Astrocyte (in vitro differentiated cells and primary cell): ENCODE measurements at places on chromosomes 12 and 14. TPM values are rescaled to one million over a fixed set of nuclear protein-coding genes. Genes with fewer than 3 reads are reported as not detected.

- H3K36me3 ChIP-seq, result peaks cover 62% of the 10 kb centered on the region
- peak; percentile 21 for DNase-seq
- no peaks in the 10 kb centered on the region for H3K27me3 ChIP-seq
- no peak overlapping the region for H3K27ac ChIP-seq
- H3K4me3 ChIP-seq, result no peak overlapping the region
These were observed 20.5 kb downstream of the SARNP start for GRCh38 chr12:55797068-55797467.

DNA sequence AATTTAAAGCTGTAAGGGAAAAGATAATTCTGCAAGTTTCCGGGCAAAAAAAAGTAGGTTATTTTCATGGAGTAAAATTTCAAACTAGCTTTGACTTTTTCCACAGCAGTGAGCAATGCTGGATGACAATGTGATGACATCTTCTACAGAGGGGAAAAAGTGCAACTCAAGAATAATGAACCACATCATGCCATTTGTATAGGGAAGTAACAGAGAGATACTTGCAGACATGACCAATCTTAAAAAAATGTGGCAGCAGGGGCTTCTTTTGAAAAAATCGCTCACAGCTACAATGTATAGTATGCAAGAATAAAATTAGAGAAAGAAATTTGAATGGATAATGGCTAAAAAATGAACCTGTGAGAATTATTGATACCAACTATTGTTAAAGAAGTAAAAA lies 115.5 kb downstream of the DHRS2 start:
- no peaks in the 10 kb centered on the region for H3K4me1 ChIP-seq
- H3K27me3 ChIP-seq, result no peaks in the 10 kb centered on the region
- H3K36me3 ChIP-seq, result no peaks in the 10 kb centered on the region
- no peak overlapping the region for H3K27ac ChIP-seq
- H3K4me3 ChIP-seq, result no peak overlapping the region
- DNase-seq, result no peak

The PCK2 gene
- 73.8 and 101 TPM in 2 replicates for total RNA-seq

- DNase-seq, result no peak
- H3K27me3 ChIP-seq, result peaks cover 55% of the 10 kb centered on the region
- no peak overlapping the region for H3K27ac ChIP-seq
- H3K4me1 ChIP-seq, result no peaks in the 10 kb centered on the region
- no peak overlapping the region for H3K4me3 ChIP-seq
These were observed 107.1 kb upstream of the MYL2 start for GRCh38 chr12:111027431-111027830.

GRCh38 chr12:113788020-113788856 lies 177.9 kb downstream of the RBM19 start:
- H3K36me3 ChIP-seq, result no peaks in the 10 kb centered on the region
- peaks cover 13% of the 10 kb centered on the region for H3K27me3 ChIP-seq
- H3K27ac ChIP-seq, result no peak overlapping the region
- no peak overlapping the region for H3K4me3 ChIP-seq

DNA sequence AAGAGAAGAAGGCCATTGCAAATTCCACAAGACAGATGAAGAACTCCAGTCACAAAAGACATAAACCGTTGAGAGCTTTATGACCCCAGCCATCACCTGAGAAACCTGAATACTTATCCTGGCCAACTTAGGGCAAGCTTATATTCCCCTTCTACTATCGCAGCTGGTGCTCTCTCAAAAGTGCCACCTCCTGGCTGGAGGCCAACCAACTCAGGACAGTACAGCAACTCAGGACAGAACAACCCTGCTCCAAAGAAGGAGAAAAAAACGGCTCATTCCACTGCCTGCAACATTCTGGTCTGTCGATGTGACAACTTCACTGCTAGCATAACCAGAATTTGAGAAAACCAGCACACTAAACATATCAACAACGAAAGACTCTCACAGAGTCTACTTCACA lies 9.7 kb upstream of the KRT6B start:
- no peaks in the 10 kb centered on the region for H3K36me3 ChIP-seq
- H3K4me3 ChIP-seq, result no peak overlapping the region
- DNase-seq, result no peak
- no peaks in the 10 kb centered on the region for H3K4me1 ChIP-seq

The MFAP5 gene
- 86.4 and 105 TPM in 2 replicates for total RNA-seq

GRCh38 chr12:101670007-101670671 lies 27.3 kb upstream of the CHPT1 start:
- H3K4me1 ChIP-seq, result no peaks in the 10 kb centered on the region
- H3K4me3 ChIP-seq, result no peak overlapping the region
- peak; percentile 10 for DNase-seq
- H3K27me3 ChIP-seq, result no peaks in the 10 kb centered on the region
- no peaks in the 10 kb centered on the region for H3K36me3 ChIP-seq

GRCh38 chr14:50882932-50883826 lies 11.3 kb downstream of the ABHD12B start:
- no peaks in the 10 kb centered on the region for H3K4me1 ChIP-seq
- no peak for DNase-seq
- H3K27me3 ChIP-seq, result peaks cover 20% of the 10 kb centered on the region
- no peak overlapping the region for H3K27ac ChIP-seq

GRCh38 chr12:67085699-67086098 lies 183.5 kb upstream of the CAND1 start:
- DNase-seq, result no peak
- no peaks in the 10 kb centered on the region for H3K36me3 ChIP-seq
- no peak overlapping the region for H3K4me3 ChIP-seq
- no peaks in the 10 kb centered on the region for H3K4me1 ChIP-seq
- H3K27ac ChIP-seq, result no peak overlapping the region
- H3K27me3 ChIP-seq, result peaks cover 15% of the 10 kb centered on the region

DNA sequence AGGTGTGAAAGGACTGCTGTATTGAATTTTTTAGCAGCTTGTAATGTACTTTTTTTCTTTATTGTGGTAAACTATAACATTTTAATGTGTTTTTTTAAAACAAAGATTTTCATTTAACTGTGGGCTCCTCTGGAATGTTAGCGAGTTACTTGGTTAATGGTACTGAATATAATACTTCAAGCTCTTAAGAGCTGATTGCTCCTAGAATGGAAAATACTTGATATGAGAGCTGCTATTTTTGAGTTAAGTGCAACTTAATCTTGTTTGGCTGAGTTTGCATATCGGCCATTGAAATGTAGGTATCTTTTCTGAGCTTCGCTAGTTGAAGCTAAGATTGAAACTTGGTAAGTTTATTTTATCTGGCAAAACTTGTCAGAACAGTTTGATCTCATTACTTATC lies 7.4 kb downstream of the TMBIM6 start:
- peaks cover 17% of the 10 kb centered on the region for H3K36me3 ChIP-seq
- H3K4me1 ChIP-seq, result peaks cover 16% of the 10 kb centered on the region
- H3K4me3 ChIP-seq, result no peak overlapping the region
- no peaks in the 10 kb centered on the region for H3K27me3 ChIP-seq

GRCh38 chr14:54771411-54772027 lies 131.1 kb downstream of the GCH1 start:
- peak overlapping the region; percentile 99 for H3K27ac ChIP-seq
- peaks cover 10% of the 10 kb centered on the region for H3K36me3 ChIP-seq
- H3K4me3 ChIP-seq, result no peak overlapping the region
- H3K4me1 ChIP-seq, result peaks cover 37% of the 10 kb centered on the region
- DNase-seq, result no peak

DNA sequence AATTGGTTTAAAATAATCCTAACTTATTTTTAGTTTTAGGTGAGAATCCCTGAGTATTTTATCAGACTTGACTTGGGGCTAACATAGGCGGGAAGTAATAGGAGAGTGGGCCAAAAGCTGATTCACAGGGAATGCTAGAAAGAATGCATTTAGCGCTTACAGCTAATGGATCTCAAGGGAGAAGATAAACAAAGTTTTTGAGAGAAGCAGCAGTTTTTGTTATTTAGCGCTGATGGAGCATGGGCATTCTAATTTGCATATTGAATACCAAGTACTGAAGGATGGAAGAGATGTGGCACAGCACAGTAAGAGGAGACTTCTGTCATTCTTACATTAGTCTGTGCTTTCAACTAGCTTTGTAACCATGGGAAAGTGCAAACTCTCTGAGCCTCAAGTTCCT lies 436.0 kb upstream of the FBXO33 start:
- H3K4me3 ChIP-seq, result no peak overlapping the region
- no peak overlapping the region for H3K27ac ChIP-seq
- DNase-seq, result peak; percentile 1

GRCh38 chr12:99567072-99567471 lies 80.5 kb upstream of the GARIN6 start:
- H3K4me1 ChIP-seq, result no peaks in the 10 kb centered on the region
- no peak overlapping the region for H3K27ac ChIP-seq
- H3K27me3 ChIP-seq, result no peaks in the 10 kb centered on the region
- no peak for DNase-seq
- H3K4me3 ChIP-seq, result no peak overlapping the region
- no peaks in the 10 kb centered on the region for H3K36me3 ChIP-seq

DNA sequence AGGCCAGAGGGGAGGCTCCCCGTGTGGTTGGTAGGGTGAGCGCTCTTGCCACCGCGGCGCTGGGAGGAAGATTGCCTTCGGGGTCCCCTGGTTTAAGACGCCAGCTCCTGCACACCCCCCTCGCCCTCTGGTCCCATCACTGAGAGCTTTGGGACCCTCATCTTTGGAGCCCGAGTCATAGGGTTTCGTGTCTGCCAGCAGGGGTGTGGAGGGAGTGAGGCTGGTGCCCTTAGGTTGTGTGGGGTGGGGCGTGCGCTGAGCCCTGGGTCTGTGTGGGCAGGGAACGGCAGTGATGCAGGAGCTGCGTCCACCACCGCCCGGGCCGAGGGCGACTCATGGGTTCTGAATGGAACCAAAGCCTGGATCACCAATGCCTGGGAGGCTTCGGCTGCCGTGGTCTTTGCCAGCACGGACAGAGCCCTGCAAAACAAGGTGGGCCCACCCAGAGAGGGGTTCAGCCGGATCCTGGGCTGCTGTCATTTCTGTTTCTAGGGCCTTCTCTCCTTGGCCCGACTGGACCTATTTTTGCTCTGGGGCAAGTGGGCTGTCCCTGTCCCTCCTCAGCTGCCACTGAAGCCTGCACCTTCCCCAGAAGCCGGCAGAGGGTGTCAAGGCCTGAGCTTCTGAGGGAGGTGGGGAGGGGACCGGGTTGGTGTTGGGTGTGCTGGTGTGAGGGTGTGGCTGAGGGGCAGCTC lies 12.1 kb downstream of the ACADS start:
- H3K4me1 ChIP-seq, result no peaks in the 10 kb centered on the region
- DNase-seq, result no peak
- H3K27ac ChIP-seq, result no peak overlapping the region
- H3K36me3 ChIP-seq, result no peaks in the 10 kb centered on the region

DNA sequence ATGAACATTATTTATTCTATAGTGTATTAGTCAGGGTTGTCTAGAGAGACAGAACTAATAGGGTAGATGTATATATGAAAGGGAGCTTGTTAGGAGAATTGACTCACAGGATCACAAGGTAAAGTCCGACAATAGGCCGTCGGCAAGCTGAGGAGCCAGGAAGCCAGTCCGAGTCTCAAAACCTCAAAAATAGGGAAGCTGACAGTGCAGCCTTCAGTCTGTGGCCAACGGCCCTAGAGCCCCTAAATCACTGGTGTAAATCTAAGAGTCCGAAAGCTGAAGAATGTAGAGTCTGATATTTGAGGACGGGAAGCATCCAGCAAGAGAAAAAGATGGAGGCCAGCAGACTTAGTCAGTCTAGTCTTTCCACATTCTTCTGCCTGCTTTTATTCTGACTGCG lies 912.2 kb downstream of the FLRT2 start:
- H3K4me3 ChIP-seq, result no peak overlapping the region
- no peaks in the 10 kb centered on the region for H3K27me3 ChIP-seq
- H3K4me1 ChIP-seq, result no peaks in the 10 kb centered on the region

GRCh38 chr12:93805736-93806141 lies 128.6 kb downstream of the CRADD start:
- DNase-seq, result peak; percentile 50
- no peaks in the 10 kb centered on the region for H3K27me3 ChIP-seq
- H3K36me3 ChIP-seq, result no peaks in the 10 kb centered on the region
- peaks cover 28% of the 10 kb centered on the region for H3K4me1 ChIP-seq

The TMEM63C gene
- 11.3 and 22.8 TPM in 2 replicates for total RNA-seq

DNA sequence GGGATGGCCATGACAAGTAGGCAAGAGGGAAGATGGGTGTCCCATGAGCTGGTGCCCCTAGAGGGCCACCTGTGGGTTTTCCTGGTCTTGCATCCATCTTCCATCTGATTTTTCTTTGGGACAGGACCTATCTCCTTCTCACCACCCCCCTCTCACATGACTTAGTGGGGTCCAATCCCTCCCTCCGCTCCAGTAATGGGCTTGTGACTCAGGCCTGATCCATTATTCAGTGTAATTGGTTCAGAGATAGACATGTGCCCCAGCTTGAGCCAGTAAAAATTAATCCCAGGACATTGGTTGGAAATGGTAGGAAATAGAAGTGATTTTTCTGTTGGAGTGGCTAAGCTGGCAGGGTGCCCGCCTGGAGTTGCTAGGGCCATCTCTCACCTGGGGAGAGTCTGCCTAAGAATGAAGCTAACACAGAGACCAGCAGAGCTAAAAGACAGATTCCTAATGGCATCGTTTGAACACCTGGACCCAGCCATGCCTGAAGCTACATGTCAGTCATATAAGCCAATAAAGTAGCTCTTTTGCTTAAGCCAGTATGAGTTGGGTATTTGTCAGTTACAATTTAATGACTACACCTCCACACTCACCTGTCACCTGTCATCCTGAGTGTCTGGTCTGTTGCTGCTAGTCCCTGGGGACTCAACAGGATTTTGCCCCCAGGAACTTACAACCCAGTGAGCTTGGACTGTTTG lies 14.7 kb downstream of the RASAL1 start:
- no peaks in the 10 kb centered on the region for H3K4me1 ChIP-seq
- no peak overlapping the region for H3K27ac ChIP-seq
- H3K36me3 ChIP-seq, result no peaks in the 10 kb centered on the region
- no peaks in the 10 kb centered on the region for H3K27me3 ChIP-seq
- no peak for DNase-seq
- H3K4me3 ChIP-seq, result no peak overlapping the region

GRCh38 chr14:91454155-91454554 lies 36.5 kb upstream of the CCDC88C start:
- DNase-seq, result no peak
- H3K27me3 ChIP-seq, result no peaks in the 10 kb centered on the region
- H3K27ac ChIP-seq, result no peak overlapping the region
- no peak overlapping the region for H3K4me3 ChIP-seq
- H3K4me1 ChIP-seq, result no peaks in the 10 kb centered on the region
- H3K36me3 ChIP-seq, result peaks cover 31% of the 10 kb centered on the region

The KRT74 gene
- total RNA-seq, result not detected in 2 replicates

GRCh38 chr12:44217146-44217883 lies 381.4 kb downstream of the TMEM117 start:
- no peak overlapping the region for H3K4me3 ChIP-seq
- no peak overlapping the region for H3K27ac ChIP-seq
- DNase-seq, result no peak
- no peaks in the 10 kb centered on the region for H3K27me3 ChIP-seq
- no peaks in the 10 kb centered on the region for H3K4me1 ChIP-seq

- H3K27ac ChIP-seq, result peak overlapping the region; percentile 9
- DNase-seq, result no peak
- H3K4me3 ChIP-seq, result peak overlapping the region; percentile 93
- H3K4me1 ChIP-seq, result peaks cover 22% of the 10 kb centered on the region
- peaks cover 3% of the 10 kb centered on the region for H3K27me3 ChIP-seq
These were observed 1.2 kb downstream of the ABHD4 start for GRCh38 chr14:22599349-22599748.

GRCh38 chr14:90556012-90556477 lies 159.2 kb downstream of the CALM1 start:
- H3K27ac ChIP-seq, result no peak overlapping the region
- H3K36me3 ChIP-seq, result no peaks in the 10 kb centered on the region
- no peaks in the 10 kb centered on the region for H3K27me3 ChIP-seq
- DNase-seq, result peak; percentile 11
- H3K4me3 ChIP-seq, result no peak overlapping the region
